ENCODE measurements at places on chromosomes 6 and 20. TPM values are rescaled to one million over a fixed set of nuclear protein-coding genes. Genes with fewer than 3 reads are reported as not detected.

- peak; percentile 13 for DNase-seq
Observed at GRCh38 chr20:14142171-14142570, 146.9 kb downstream of the MACROD2 start.

The EPB41L1 gene
- total RNA-seq: 22.4 TPM

The LRRC73 gene
- total RNA-seq: under 0.01 TPM

DNA sequence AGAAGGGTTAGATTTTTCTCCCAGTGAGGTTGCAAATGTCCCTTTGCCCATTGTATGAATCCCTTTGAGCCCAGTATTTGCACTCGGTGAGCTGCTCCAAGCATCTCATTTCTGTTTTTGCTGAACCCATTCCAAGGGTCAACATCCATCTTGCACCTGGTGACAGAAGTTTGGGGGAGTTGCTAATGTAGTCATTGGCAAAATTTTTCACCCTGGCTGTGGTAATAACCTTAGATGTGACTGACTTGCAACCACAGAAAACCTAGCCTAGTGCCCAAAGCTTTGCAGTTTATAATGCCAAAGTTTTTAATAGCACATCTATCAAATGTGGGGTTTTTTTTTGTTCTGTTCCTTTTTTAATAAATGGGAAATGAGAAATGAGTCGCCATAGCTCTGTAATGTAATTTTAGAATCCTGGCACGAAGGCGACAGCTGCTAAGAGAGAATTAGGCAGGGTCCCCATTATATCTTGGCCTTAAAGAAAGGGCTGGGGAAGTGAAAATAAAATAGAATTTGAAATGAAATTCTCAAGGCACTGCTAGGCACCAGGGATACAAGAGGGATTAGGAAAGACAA lies 682.8 kb downstream of the KIF16B start:
- no peak for DNase-seq

DNA sequence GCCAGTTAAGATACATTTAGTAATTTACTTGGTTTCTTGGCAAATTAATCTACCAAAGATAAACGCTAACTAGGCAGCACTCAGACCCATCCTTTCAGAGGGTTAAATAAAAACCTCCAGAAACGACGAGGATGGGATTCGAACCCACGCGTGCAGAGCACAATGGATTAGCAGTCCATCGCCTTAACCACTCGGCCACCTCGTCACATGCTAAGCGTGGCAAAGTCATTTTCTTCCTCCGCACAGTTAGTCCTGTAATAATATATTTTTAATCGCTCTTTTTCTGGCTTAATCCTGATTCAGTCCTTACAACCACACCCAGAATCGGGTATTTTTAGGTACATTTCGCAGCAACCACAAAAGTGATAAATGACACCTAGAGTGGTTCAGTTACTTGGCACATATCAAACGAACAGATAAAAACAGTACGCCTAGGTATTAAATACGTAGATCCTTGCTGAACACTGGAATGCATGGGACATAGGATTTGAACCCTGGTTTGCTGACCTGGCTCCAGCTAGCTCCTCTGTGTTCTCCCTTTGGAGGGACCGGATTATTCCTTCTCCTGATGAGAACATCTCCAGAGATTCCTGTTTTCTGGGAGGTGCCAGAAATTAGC lies 71.6 kb downstream of the GPX5 start:
- DNase-seq: peak; percentile 35

- DNase-seq: no peak
Observed at GRCh38 chr6:166743406-166744222, 116.6 kb upstream of the RPS6KA2 start.

The NKX2-2 gene
- total RNA-seq: not detected

GRCh38 chr6:108288742-108289141 lies 6.1 kb upstream of the AFG1L start:
- no peak for DNase-seq

The HDGFL1 gene
- total RNA-seq: not detected

DNA sequence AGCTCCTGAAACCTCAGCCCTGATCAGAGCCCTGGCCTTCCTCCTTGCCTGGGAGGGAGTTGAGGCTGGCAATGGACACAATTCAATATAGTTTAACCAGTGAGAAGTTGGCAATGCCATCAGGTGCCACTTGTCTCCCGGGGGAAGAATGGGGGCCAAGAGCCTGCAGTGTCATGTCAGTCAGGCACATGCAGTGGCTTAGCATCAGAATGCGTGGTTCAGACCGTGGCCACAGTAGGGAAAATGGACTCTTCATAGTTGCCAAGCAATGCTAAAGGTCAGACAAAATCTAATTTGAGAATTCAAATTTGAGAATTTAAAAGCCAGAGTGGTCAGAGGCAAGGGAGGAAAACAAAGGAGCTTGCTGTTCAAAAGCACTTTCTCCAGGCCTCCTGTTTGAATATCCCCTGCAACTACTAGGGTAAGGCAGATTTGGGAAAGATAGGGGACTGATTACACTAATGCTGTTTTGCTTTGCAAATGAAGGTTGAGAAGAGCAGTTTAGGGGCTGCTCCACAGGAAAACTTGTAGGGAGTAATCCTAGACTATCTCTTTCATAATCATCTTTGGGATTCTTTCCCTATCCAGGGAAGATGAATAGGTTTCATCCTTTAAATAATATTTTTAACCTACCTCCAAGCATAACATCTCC lies 33.1 kb upstream of the CLIC5 start:
- no peak for DNase-seq

The AKAP12 gene
- 444 TPM for total RNA-seq

DNA sequence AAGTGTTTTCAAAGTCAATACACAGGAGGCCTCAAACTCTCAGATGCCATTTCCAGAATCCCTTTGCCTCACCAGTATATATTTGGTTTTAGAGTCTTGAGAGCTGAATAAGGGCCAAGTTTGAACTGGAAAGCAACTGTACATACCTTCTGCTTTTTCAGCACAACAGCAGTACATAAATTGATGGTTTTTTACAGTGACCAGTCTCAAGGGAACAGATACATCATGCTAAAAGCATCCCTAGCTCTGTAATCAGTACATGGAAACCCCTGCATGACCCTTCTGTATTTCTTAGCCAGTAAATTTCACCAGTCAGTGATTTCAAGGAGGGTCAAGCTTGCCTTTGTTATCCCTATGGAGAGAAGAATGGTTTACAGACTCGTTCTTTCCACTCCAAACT lies 40.6 kb upstream of the ECHDC1 start:
- no peak for DNase-seq

- DNase-seq: no peak
Observed at GRCh38 chr20:37677969-37678861, 15.6 kb upstream of the CTNNBL1 start.

DNA sequence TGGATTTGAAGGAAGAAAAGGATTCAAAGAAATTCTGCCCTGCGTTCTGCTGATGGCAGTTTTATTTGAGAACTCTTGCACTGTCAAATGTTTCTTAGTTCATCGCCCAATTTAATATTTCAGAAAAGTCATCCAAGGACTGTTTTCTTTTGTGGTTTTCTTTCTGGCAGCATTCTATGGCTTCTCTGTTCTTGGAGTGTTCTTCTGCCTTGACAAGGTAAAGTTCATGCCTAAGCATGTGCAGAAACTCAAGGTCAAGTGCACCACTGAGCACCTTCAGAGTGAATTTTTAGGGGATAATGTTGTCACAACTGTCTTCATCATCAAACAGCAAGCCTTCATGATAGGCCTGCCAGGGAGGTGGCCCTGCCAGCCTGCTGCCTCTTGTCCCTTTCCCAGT lies 225.6 kb downstream of the PLCB1 start:
- no peak for DNase-seq

DNA sequence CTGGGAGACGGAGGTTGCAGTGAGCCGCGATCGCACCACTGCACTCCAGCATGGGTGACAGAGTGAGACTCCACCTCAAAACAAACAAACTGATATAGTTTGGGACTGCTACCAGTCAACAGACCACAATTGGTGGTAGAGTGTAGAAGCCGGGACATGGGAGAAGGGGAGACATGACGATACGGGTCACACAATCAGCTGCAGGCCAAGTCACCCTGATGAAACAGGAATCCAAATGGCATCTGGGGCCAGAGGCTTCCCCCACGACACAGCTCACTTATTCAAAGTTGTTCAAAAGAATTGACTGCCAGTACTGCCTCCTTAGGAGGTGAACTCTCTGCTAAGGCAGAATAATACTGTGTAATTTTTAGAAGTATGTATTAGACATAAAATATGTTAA lies 27.5 kb downstream of the AMD1 start:
- no peak for DNase-seq

- DNase-seq: no peak
Observed at GRCh38 chr20:2751347-2751877, 49.0 kb downstream of the CPXM1 start.

The RIPOR3 gene
- total RNA-seq: 0.13 TPM

DNA sequence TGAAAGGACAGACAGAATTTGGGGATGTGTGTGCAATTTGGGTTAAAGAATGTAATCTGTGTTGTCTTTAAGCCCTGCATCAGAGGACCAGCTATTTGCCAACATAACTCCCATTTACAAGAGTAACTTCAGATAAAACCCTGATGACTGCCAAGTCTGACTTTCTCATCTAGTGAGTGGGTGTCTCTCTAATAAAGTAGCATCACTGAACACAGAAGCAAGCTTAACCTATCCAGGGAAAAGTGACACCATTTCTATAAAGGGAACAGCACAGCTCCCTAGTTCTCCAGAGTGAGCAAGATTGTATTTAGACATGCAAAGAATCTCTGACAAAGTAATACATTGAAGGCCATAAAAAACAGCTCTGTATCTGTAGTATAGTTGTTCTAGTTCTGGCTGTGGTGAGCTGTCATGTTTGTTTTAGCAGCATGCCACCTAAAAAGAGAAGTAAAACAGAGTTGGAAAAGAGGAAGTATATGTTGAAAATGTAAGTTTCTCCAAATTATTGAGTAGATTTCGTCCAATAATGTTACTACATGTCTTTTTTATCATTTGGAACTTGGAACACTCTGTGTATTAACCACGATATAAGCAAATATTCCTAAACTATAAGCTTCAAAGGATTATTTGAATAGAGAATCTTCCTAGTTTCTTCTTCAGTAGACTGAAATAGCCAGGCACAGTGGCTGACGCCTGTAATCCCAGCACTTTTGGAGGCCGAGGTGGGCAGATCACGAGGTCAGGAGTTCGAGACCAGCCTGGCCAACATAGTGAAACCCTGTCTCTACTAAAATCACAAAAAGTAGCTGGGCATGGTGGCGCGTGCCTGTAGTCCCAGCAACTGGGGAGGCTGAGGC lies 8.8 kb upstream of the PIM1 start:
- DNase-seq: no peak

DNA sequence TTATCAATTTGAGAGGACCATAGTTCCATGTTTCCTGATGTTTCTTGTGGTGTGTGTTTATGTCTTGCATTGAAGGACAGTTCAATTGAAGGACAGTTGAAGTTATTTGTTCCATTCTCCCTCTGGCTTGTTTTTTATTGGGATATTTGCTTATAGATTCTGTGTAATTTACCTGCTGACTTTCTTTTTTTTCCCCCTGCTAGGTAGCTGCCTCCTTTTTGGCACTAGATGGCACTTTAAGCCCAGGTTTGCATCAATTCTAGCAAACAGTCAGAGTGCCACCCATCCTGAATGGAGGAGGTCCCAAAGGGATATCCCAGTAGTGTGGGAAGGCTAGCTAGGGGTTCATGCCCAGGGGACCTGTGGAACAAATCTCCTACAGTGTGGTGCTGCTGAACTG lies 78.1 kb downstream of the CFAP61 start:
- DNase-seq: no peak

The PRL gene
- not detected for total RNA-seq

The TJAP1 gene
- total RNA-seq: 7.3 TPM

GRCh38 chr6:94600636-94601035 lies 976.7 kb upstream of the MANEA start:
- DNase-seq: no peak

- DNase-seq: no peak
Observed at GRCh38 chr6:118789419-118789818, 104.5 kb upstream of the ASF1A start.

The SMPDL3A gene
- total RNA-seq: 5.3 TPM

DNA sequence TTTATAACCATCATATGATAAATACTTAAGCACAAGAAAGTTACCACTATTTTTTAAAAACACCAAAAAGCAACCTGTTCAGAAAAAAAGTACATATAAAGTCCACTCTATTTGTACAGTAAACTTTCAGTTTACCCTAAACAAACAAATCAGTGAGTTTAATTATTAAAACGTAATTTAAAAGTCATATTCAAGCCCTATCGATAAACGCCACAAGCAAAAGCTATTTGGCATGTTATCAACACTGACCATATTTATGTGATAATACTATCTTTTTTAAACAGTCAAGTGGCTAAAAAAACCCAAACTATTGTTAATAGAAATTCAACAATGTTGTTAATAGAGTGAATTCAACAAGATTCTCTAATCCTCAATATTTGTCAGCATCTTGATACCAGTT lies 1.9 kb downstream of the KATNA1 start:
- no peak for DNase-seq

GRCh38 chr6:20708367-20709124 lies 174.3 kb downstream of the CDKAL1 start:
- no peak for DNase-seq

DNA sequence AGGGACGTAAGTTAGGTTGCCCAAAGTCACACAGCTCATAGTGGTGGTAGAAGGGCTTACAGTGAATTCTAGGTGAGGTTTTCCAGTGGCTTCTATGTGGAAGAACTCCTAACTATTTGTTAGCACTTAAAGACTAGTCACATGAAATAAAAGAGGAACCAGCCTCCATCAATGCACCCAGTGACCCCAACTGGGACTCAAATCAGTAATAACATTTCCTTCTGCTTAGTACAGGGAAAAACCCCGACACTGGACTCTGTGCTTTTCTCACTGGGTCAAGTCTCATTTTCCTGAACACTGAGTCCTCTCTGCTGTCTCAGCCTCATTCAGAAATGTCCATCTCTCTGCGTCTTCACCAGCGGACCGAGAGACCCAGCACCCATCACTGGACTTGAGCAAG lies 89.2 kb downstream of the SLC22A23 start:
- no peak for DNase-seq

The UNC93A gene
- not detected for total RNA-seq

- DNase-seq: no peak
Observed at GRCh38 chr6:81818901-81819361, 66.5 kb upstream of the TENT5A start.

- DNase-seq: no peak
Observed at GRCh38 chr6:50062051-50062450, 12.3 kb upstream of the DEFB112 start.

DNA sequence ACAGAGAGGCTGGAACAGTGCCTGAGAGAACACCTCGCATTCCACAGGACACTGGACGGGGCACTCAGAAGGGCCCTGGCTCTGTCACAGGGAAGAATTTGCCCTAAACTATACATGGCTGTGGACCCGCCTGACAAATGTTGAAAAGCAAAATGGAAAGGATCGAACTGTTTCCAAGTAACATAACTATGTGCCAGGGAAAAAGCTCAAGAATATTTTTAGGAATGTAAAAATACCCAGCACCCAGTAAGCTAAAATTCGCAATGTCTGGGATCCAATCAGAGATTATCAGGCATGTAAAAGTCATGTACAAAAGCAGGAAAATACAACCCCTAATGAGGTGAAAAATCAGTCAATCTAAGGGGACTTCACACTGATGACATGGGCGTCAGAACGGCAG lies 215.9 kb downstream of the TTLL2 start:
- no peak for DNase-seq

- DNase-seq: no peak
Observed at GRCh38 chr6:156599366-156599765, 177.8 kb upstream of the ARID1B start.

GRCh38 chr6:13355999-13356785 lies 27.9 kb upstream of the TBC1D7 start:
- DNase-seq: no peak

GRCh38 chr20:56249244-56249955 lies 868 bp downstream of the MC3R start:
- no peak for DNase-seq

All from dermis microvascular lymphatic vessel endothelial cell (primary cell).